ENCODE measurements at places on chromosomes 7 and 10.
A peak's percentile ranks its signal among the peaks of the same experiment; 100 is the strongest.

- DNase-seq: no peak
Measured at GRCh38 chr7:135898226-135898625, 78.9 kb downstream of the MTPN start.

DNA sequence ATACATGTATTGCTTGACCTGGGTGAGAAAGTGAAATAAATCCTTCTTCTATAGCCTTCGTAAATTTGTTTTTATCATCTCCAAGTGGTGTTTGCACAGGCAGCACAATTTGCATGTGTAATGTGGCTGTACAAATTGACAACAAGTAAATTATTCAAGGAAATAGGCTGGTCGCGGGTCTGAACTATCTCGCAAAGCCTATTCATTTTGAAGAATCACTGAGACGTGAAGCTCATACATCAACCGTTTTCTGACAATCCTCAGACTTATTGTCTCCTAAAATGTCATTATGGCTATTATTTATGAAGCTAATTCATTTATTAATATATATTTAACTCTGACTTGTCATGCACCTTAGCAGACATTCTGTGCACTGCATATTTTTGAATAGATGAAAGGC, 16.2 kb upstream of the FAM204A start:
- DNase-seq: no peak

GRCh38 chr10:111996103-111996502, 187.5 kb downstream of the GPAM start:
- no peak for DNase-seq

DNA sequence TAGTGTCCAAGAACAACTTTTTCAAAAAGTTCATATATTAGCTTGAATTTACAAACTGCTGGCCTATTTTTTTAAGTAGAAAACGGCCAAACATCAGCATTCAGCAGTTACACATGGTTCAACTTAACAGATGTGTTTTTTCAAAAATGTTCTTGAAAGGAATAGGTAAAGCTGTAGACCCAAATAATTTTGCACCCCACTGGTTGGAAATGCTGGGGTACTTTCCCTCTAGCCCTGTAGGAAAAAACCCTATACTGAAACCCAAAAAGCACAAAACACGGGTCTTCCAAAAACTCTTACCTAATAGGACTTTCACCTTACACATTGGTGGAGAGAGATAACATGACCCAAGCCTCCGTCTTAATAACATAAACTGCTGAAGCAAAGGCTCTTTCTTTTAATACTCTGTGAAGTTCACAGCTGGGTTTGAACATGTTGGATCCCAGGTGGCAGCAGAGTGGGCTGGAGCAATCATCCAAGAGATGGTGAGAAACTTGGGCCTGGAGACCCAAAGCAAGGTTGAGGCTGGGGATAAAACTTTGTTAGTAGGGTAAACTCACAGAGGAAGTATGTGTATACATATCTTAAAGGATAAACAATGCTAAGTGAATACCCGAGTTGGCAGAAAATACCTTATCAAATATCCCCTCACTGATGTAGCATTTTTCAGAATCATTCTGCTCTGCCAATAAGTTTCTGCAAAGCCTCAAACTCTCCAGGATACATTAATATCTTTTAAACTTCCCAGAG, 629 bp upstream of the DNAJC9 start:
- DNase-seq: no peak

GRCh38 chr7:110604885-110605284, 486.0 kb upstream of the LRRN3 start:
- no peak for DNase-seq

DNA sequence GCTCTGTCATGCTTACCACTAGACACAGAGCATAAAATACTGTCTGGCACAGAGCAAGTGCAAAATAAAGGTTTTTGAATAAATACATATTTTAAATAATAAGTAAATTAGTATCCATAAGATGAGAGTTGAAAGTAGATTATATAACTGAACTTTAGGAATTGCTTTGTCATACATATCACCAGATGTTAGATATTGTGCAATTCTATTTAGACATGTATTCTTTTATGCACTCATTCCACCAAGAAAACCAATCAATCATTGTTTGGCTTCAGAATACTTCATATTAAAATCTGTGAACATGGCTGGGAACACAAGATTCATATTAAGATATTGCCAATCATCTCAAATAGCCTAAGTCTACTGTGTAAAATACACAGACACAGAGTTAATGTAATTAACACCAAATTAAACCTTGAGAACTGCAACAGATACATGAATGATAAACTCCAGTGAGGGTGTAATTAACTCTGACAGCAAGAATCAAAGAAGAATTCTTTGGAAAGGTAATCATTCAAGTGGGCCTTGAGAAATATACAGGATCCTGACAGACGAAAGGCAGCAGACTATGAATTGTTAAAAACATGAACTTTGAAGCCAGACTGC, 201.0 kb upstream of the PTN start:
- no peak for DNase-seq

- DNase-seq: peak; percentile 2
Measured at GRCh38 chr10:26557641-26558014, 119.5 kb downstream of the APBB1IP start.

DNA sequence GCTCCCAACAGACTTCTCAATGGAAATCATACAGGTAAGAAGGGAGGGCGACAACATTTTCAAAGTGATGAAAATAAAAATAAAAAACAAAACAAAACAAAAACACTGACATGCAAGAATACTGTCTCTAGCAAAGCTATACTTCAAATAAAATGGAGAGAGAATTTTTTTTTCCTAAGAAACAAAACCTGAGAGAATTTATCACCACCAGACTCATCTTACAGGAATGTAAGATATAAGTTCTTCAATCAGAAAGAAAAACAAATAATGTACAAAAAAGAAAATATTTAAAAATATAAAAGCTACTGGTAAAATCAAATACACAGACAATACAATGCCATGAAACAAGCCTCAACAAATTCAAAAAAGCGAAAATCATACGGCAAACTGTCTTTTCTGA, 113.2 kb downstream of the NRBF2 start:
- no peak for DNase-seq

- no peak for DNase-seq
Measured at GRCh38 chr7:23467291-23467805, 2.9 kb downstream of the IGF2BP3 start.

GRCh38 chr10:14648946-14649345, 125.8 kb downstream of the FAM107B start:
- DNase-seq: no peak
